ENCODE measurements at places on chromosomes 12 and 14.

- no peak for DNase-seq
Observed at GRCh38 chr12:127383281-127383680, 883.7 kb upstream of the TMEM132C start.

DNA sequence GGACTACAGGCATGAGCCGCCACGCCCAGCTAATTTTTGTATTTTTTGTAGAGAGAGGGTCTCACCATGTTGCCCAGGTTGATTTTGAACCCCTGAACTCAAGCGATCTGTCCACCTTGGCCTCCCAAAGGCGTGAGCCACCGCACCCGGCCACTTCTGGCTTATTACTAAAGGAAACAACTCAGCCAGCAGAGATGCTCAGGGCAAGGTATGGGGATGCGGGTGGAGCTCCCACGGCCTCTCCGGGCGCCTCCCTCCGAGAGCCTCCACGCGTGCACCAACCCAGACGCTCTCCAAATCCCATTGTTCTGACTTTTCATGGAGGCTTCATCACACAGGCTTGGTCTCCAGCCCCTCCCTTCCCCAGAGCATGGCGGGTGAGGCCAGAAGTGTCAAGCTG lies 6.1 kb upstream of the GPR132 start:
- no peak for DNase-seq

DNA sequence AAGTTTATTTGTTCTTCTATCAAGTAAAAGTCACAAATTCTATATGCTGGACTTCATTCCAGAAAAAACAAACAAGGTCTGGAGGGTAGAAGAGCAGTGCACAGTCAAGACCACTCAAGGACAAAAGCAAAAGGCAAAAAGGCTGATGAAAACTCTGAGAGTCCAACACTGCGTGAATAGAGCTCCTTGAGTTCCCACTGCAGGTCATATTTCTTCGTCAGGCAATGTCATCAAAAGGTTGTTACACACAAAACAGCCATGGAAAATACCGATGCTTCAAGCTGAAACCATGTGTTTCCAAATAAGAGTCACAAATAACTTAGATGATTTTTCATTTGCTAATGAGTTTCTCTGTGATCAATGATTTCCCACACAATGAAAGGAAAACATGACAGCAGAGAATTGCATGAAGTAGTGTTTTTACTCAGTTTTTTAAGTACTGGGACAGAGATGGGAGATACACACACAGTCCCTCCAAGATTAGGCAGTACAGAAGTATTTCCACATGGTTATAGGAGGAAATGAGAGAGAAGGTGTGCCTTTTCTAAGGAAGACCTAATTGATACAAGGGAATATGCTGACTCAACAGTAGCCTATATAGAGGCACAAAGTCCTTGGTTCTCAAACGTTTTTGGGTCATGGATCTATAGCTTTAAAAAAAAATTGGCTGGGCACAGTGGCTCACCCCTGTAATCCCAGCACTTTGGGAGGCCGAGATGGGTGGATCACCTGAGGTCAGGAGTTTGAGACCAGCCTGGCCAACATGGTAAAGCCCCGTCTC lies 177.7 kb downstream of the MED13L start:
- no peak for DNase-seq

GRCh38 chr12:105523164-105524057 lies 192.9 kb downstream of the C12orf75 start:
- no peak for DNase-seq

DNA sequence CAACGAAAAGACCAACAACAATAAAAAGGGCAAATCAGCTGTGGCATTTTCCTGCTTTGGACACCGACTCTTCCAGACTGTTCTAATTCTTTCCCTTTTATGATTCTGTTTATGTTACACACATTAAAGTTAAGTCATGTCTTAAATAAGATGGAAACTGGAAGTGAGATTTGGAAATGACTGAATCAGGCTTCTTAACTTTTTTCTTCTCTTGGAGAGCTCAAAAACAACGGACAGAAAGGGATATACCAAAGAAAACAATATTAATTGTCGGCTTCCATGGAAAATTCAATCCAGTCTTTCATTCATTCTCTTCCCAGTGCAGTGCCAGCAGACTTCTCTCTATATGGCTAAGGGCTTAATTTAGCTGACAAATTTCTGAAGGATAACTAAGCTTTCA lies 214.9 kb upstream of the DDHD1 start:
- DNase-seq, result no peak

DNA sequence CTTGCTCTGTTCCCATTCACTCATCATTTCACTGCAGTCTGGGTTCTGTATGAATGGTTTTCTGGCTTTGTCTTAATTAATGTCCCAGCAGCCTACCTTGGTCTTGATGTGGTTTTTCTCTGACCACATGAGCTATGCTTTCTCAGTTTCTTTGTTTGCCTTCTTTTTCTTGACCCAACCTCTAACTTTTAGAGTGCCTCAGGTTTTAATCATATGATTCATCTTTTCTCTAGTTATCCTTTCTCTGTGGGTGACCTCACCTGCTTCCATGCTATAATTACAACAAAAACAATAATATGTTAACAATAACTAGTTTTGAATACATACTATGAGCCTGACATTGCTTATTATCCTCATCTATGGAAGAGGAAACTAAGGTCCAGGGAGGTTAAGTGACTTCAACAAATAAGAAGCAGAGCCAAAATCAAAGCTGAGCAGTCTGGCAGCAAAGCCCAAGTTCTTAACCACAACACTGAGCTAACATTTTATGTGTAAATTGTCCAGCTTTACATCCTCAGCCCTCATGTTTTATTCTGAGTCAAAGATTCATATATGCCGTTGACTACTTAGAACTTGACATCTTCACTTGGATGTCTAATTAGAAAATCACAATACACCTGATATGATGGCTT lies 4.7 kb upstream of the EPYC start:
- no peak for DNase-seq

GRCh38 chr14:71355324-71356201 lies 448.3 kb downstream of the PCNX1 start:
- no peak for DNase-seq

All from stimulated activated CD4-positive, alpha-beta T cell treated with anti-CD3 and anti-CD28 coated beads, Interleukin-4, amount 100 ng/mL, for 1 hour (primary cell).